ENCODE measurements at places on chromosomes 12 and 14.

- DNase-seq, result peak; percentile 67
Observed at GRCh38 chr12:54126696-54127537, 61.9 kb downstream of the SMUG1 start.

DNA sequence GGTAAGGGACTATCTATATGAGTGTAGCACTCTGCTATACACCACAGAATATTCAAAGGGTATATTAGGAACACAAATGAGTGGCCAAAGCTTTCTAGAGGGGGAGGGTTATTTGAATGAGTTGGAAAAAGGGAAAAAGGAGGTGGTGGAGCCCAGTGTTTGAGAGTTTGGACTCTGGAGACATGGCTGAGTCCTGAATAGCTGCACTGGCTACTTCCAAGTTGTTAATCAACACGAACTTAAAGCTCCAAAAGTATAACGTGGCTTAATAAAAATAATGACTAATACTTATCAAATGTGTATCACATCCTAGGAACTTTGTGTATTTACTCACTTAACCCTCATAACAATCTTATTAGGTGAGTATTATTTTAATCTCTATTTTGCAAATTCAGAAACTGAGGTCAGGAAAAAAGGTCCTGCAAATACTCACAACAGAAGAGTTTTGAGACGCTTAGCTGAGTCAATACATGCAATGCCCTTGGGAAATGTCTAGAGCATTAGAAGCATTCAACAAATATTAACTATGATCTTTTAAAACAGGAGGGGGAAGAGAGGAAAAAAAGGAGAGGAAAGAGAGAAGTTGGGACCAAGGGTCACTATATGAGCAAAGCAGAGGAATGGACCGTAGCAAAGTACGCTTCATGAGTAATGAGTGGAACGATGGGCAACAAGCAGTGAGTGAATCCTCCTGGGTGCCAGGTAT is 189.5 kb upstream of the HMGA2 start:
- no peak for DNase-seq

- no peak for DNase-seq
Observed at GRCh38 chr12:71686658-71687025, 760 bp downstream of the TMEM19 start.

- no peak for DNase-seq
Observed at GRCh38 chr14:86838363-86838762, 1154.6 kb downstream of the GALC start.
